ENCODE measurements at places on chromosomes 13 and 19.

GRCh38 chr19:29029268-29029958, 183.5 kb downstream of the UQCRFS1 start:
- DNase-seq = no peak

- no peak for DNase-seq
Measured at GRCh38 chr19:51010066-51010795, 8.8 kb upstream of the KLK8 start.

GRCh38 chr13:34513526-34513925, 428.5 kb upstream of the NBEA start:
- no peak for DNase-seq

DNA sequence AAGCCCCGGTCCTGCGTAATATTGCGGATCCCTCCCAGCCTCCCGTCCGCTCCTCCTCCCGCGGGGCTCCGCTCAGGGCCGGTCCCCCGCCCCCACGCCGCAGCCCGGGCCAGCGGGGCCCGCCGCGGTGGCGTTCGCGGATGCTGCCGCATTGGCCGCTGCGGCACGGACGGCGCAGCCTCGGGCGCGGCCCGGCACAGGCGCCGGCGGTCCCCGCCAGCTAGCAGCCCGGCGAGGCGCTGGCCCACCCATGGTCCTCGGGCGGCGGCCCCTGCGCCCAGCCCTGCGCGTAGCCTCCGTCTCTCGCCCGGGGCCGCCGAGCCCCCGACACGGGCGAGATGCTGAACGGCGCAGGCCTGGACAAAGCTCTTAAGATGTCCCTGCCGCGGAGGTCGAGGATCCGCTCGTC, at the start of gene ATP8A2:
Gene ATP8A2, plus strand, starts transcription at position 100 of the 409 bp plus-strand sequence. Its CDS starts 239 bp downstream, at position 339.
- DNase-seq = no peak

DNA sequence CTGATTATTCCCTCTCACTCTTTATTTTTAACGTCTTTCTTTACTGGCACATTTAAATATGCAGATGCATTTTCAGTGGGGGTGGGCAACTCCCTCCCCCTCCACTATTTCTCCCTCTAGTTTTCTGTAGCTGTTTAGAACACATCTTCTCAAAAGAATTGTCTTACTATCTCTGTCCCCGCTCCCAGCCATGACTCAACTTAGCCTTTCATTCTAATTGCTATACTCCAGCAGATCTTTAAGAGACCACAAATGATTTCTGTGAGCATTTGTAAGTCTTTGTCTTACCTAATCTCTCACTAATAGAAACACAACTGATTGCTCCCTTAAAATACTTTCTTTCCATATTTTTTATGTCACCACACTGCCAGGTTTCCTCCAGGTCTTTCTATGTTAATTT, 350.9 kb downstream of the SPRY2 start:
- DNase-seq = no peak

- DNase-seq = no peak
Measured at GRCh38 chr13:60397704-60398378, 821 bp downstream of the TDRD3 start.

- DNase-seq = no peak
Measured at GRCh38 chr19:55341595-55342531, 2.2 kb downstream of the KMT5C start.

DNA sequence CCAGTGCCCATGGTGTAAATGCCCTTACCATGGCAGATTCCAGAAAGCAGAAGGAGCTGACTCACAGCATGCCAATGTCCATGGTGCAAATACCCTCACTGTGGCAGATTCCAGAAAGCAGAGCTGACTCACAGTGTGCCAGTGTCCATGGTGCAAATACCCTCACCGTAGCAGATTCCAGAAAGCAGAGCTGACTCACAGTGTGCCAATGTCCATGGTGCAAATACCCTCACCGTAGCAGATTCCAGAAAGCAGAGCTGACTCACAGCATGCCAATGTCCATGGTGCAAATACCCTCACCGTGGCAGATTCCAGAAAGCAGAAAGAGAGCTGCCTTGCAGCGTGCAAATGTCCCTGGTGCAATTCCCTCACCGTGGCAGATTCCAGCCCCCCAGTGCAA, 163.8 kb upstream of the SOX1 start:
- no peak for DNase-seq

- no peak for DNase-seq
Measured at GRCh38 chr13:104422668-104423067, 1356.5 kb upstream of the SLC10A2 start.

DNA sequence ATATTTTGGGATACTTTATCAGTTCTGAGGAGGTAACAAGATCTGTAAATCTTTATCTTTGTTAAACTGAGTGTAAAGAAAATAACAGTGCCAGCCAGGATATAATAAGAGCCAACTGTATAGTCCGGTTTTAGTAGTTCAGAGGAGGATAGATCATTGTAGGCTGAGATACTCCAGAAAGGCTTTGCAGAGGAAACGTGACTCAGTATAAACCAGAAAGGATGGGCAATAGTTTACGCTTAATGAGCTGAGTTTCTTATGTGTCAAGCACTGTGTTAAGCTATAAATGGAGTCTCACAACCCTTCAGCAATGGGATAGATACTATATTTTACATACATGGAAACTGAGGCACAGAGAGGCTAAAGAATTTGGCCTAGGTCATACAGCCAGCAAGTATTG, 3.8 kb downstream of the RFXAP start:
- DNase-seq = no peak

GRCh38 chr19:3025549-3025886, 3.6 kb downstream of the TLE2 start:
- DNase-seq = no peak

- no peak for DNase-seq
Measured at GRCh38 chr13:41458761-41459431, 1.5 kb downstream of the RGCC start.

All from LNCaP clone FGC (cell line).